HFFc6 (cell line): ENCODE measurements at places on chromosomes 3 and 15. TPM values are rescaled to one million over a fixed set of nuclear protein-coding genes. Genes with fewer than 3 reads are reported as not detected.

DNA sequence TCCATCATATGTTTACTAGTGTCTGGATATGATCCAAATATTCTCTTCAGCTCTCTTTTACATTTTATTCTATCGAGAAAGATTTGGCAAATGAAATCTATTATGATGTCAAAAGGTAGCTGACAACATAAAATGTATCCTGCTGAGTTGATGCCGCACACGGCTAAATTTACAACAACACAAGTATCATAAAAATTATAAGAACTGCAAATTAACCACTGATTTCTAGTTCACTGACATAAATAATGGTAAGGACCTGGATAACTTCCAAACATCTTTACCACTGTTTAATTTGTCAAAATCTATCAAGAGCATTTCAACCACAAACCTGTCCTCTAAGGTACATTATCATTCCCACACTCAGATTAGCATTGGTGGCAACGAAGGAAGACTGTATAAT, 244.5 kb downstream of the FOXP1 start:
- DNase-seq = no peak
- peaks cover 37% of the 10 kb centered on the region for H3K4me1 ChIP-seq
- H3K4me3 ChIP-seq = no peak overlapping the region
- no peaks in the 10 kb centered on the region for H3K27me3 ChIP-seq

DNA sequence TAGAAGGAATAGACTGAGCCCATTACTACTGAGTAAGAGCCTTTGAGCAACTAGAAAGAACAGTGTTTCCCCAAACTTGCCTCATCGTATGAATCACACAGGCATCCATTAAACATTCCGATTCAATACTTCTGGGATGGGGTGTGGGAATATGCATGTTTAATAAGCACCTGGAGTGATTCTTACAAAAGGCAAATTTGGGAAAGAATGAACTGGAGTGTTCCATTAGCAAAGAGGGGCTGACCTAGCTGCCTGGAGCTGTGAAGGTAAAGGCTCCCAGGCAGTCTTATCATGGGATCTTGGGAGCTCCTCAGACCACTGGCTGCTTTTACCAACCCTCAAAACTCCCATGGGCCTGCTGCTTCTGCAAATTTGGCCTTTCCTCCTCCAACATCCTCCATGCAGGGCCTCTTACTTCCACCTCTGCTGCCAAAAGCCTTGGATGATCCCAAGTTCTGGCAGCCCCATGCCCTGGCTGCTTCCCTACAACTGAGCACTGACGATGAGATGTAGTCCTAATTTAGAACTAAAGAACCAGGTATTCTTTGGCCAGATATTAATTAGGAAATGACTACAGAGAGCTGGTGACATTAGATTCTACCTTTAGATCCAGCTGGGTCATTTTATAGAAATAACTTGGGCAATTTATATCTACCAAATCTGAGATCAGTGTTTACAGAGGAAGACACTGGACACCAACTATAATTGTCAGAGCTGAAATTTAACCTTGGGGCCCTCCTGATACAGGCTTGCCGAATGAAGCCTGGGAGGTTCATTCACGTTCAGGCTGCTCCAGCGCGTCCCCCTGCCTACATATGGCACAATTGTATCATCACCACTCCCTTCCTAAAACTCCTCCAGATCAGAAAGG, 11.2 kb upstream of the HOMER2 start:
- H3K27ac ChIP-seq = no peak overlapping the region
- peaks cover 19% of the 10 kb centered on the region for H3K27me3 ChIP-seq
- no peaks in the 10 kb centered on the region for H3K36me3 ChIP-seq
- no peak overlapping the region for H3K4me3 ChIP-seq
- no peaks in the 10 kb centered on the region for H3K4me1 ChIP-seq

DNA sequence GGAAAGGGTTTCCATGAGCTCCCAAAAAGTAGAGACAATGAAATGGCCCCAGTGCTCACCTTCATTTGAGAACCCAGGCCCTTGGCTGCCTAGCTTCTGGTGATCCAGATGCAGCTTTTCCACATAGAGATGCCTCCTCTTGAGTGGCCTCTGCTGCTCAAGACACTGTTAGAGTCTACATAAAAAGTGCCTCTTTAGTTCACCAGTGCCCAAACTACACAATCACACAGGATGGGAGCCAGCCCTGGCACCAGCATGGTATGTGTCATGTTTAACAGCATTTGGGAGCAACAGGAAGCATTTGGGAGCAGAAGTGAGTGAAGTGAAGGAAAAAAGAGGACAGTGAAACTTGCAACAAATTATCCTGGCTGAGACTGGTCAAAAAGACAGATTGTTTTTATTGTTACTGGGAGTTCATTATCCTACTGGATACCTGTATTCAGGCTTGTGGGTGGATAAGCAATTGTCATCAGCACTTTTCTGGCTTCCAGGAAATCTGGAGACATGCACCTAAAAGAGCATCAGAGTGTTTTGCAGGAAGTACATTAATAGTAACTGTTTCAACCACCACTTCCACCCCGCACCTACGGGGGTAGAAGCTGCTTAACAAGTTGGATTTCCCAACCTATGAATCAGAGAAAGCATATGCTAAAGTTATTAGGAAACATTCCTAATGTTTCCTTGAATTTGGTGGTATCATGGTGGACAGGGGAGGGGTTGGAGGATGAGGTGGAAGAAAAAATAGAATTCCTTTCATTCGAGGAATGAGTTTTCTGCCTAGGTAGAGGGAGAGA, 416.2 kb downstream of the IGSF11 start:
- no peaks in the 10 kb centered on the region for H3K4me1 ChIP-seq
- no peak for DNase-seq
- no peak overlapping the region for H3K27ac ChIP-seq
- peaks cover 2% of the 10 kb centered on the region for H3K27me3 ChIP-seq

DNA sequence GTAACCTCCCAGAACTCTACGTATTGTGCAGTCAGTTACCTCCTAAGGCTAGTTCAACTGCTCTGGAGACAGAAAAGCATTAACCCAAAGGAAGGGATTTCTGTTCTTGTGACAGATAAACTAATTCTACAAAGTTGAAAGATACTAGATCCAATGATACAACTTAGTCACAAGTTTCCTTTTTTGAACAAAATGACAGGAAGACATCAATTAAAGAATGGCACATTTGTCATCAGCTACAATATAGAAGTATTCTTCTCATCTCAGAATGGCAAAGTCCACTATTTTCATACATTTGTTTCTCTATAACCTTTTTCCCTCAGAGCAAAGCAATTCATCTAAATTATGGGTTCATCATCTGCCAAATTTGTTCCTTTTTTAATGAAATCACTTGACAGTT, 43.7 kb downstream of the ISL2 start:
- H3K36me3 ChIP-seq = no peaks in the 10 kb centered on the region
- no peak for DNase-seq
- no peaks in the 10 kb centered on the region for H3K27me3 ChIP-seq
- H3K4me1 ChIP-seq = no peaks in the 10 kb centered on the region
- no peak overlapping the region for H3K27ac ChIP-seq

DNA sequence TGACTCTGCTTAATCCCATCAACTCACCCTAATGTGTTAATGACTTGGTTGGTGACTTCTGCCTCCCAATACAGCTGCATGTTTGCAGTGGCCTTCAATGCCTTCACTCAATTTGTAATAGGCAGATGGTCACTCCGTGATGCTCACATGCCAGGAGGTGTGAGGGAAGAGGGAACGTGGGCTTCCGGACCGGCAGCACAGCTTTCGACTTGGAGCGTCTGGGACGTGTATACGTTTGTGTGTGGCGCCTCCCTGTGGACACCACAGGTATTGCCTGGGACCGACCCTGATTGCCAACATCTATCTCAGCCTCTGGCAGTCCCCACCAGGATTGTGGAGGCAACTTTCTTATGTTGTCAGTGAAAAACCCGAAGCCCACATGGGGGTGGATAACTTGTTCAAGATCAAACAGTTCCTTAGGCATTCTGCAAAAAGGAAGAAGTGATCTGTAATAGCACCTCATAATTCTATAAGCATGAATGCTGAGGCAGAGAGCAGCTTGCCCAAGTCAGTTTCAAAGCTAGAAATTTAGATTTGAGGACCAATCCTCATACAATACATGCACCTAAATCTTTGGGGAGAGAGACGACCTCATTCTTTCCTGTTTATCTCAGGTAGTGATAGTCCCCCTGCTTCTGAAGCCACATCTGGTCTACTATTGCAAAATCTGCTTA, 16.9 kb downstream of the MRPL46 start:
- H3K4me1 ChIP-seq = peaks cover 34% of the 10 kb centered on the region
- no peak overlapping the region for H3K27ac ChIP-seq
- peak; percentile 62 for DNase-seq
- no peak overlapping the region; the same call in 1 of the 2 replicates for H3K4me3 ChIP-seq
- H3K27me3 ChIP-seq = peaks cover 2% of the 10 kb centered on the region

DNA sequence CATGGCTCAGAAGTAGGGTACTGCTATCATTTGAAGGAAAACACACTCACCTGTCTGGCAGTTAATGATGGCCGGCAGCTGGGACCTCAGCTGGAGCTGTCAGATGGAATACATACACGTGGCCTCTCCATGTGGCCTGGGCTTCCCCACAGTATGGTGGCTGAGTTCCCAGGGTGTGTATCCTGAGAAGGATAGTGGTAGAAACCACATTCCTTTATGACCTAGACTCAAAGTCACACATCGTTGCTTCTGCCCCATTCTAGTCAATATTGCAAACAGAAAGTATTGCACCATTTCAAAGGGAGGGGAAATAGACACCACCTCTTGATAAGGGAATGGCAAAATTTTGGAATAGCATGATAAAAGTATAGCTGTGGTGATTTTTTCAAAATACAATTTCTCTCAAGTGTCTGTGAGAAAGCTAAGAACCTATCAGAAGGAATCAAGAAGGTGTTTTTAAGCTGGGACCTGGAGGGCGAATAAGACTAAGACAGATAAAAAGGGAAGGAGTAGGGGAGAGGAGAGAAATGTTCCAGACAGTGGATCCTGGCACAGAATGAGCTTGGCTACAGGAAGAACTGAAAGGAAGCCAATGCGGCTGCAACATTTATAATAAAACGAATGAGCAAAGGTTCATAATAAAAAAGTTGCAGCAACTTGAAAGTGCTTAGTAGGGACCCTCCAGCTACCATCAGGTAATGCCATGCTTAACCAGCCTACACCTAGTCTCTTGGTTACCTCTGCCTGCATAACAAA, 40.1 kb upstream of the GALNT15 start:
- no peaks in the 10 kb centered on the region; the same call in 1 of the 2 replicates for H3K27me3 ChIP-seq
- peaks cover 32% of the 10 kb centered on the region for H3K4me1 ChIP-seq
- H3K4me3 ChIP-seq = no peak overlapping the region
- H3K36me3 ChIP-seq = peaks cover 11% of the 10 kb centered on the region

DNA sequence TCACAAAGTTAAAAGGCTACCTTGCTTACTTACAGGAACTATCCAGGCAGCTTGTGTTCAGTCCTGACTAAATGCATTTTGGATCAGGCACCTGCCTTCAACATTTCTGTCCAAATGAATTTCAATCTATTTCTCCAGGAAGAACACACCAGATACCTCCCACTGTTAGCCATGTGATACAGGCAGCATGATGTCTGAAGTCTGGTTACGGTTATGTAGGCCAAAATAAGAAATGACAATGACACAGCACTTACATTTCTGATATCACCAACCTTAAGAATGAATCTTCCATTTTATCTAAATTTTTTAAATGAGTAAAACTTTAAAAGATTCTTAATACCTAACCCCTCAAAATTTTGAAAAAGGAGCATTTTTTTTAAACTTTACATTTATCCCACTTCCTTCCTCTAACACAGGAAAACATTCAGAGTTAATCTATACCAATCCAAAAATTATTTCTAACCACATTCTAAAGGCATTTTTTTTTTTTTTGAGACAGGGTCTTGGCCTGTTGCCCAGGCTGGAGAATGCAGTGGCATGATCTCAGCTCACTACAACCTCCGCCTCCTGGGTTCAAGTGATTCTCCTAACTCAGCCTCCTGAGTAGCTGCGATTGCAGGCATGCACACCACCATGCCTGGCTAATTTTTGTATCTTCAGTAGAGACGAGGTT, at the start of gene MAP4:
MAP4 (minus strand) TSS at position 116 of the 673 bp plus-strand sequence. CDS start 17,556 bp downstream, outside the sequence.
- DNase-seq = no peak
- H3K4me3 ChIP-seq = peak within 1 kb of the TSS; percentile 51
- peak within 1 kb of the TSS; percentile 52 for H3K27ac ChIP-seq
- H3K4me1 ChIP-seq = peaks cover 93% of the 10 kb centered on the region
- no peaks in the 10 kb centered on the region; the same call in 1 of the 2 replicates for H3K27me3 ChIP-seq

- DNase-seq = no peak
- no peak overlapping the region for H3K27ac ChIP-seq
- H3K36me3 ChIP-seq = no peaks in the 10 kb centered on the region
- H3K27me3 ChIP-seq = peaks cover 1% of the 10 kb centered on the region; the same call in 1 of the 2 replicates
Measured at GRCh38 chr3:36542186-36542585, 161.9 kb downstream of the STAC start.

- H3K36me3 ChIP-seq = no peaks in the 10 kb centered on the region
- peaks cover 2% of the 10 kb centered on the region; the same call in 1 of the 2 replicates for H3K27me3 ChIP-seq
- no peak overlapping the region for H3K27ac ChIP-seq
Measured at GRCh38 chr3:56059731-56060130, 408.5 kb downstream of the ERC2 start.

GRCh38 chr15:94877833-94878232, 646.5 kb downstream of the MCTP2 start:
- DNase-seq = no peak
- no peaks in the 10 kb centered on the region for H3K4me1 ChIP-seq

DNA sequence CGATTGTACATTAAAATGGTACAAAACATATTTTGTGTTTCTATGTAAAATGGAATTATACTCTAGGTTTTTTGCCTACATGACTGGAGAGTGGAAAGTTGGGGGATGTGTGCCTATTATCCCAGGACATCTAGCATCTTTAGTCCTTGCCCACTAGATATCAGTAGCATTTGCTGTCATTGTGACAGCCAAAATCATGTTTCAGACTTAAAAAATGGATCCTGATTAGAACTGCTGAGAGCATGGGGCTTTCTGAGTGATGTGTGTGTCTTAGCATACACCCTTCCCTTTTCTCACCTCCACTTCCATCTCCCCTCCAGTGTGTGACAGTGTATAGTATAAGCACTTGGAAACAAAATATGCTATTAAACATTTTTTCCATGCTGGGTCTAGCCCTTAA, 13.3 kb downstream of the ARMC8 start:
- no peaks in the 10 kb centered on the region; the same call in 1 of the 2 replicates for H3K27me3 ChIP-seq
- H3K4me3 ChIP-seq = no peak overlapping the region
- peaks cover 27% of the 10 kb centered on the region for H3K4me1 ChIP-seq
- no peak overlapping the region for H3K27ac ChIP-seq
- no peak for DNase-seq

AP3B2 gene
- not detected in 3 replicates for total RNA-seq

ANKRD63 gene
- total RNA-seq = not detected in 3 replicates

MINDY4B gene
- not detected in 3 replicates for total RNA-seq

GLT8D1 gene
- total RNA-seq = 81.9 to 86.9 TPM (median 83.9 TPM) in 3 replicates

BMF gene
- 0.15 to 0.75 TPM (median 0.56 TPM) in 3 replicates for total RNA-seq

CADM2 gene
- total RNA-seq = not detected in 3 replicates

ACKR2 gene
- total RNA-seq = 0.15 TPM in 1 of 3 replicates, not detected in the others

RNF123 gene
- 36.1 to 44.2 TPM (median 40.9 TPM) in 3 replicates for total RNA-seq

PLCB2 gene
- total RNA-seq = 0.21 to 1.0 TPM (median 0.24 TPM) in 3 replicates
